ENCODE measurements at places on chromosomes 2 and 18.

- DNase-seq: no peak
These were observed 4.6 kb downstream of the RND3 start for GRCh38 chr2:150482667-150483400.

GRCh38 chr2:240795916-240796510 lies 24.0 kb downstream of the KIF1A start:
- DNase-seq: no peak

GRCh38 chr2:232521959-232522622 lies 1.9 kb downstream of the PRSS56 start:
- no peak for DNase-seq

- no peak for DNase-seq
These were observed 60.0 kb downstream of the GCA start for GRCh38 chr2:162403884-162404283.

- DNase-seq: no peak
These were observed 843 bp downstream of the CYS1 start for GRCh38 chr2:10079266-10079869.

All from breast epithelium (tissue), 4 donors.